Inflammatory macrophage (primary cell): ENCODE measurements at places on chromosomes 3 and 15.

- DNase-seq = no peak
These were observed 14.3 kb downstream of the CCR8 start for GRCh38 chr3:39343760-39344159.

DNA sequence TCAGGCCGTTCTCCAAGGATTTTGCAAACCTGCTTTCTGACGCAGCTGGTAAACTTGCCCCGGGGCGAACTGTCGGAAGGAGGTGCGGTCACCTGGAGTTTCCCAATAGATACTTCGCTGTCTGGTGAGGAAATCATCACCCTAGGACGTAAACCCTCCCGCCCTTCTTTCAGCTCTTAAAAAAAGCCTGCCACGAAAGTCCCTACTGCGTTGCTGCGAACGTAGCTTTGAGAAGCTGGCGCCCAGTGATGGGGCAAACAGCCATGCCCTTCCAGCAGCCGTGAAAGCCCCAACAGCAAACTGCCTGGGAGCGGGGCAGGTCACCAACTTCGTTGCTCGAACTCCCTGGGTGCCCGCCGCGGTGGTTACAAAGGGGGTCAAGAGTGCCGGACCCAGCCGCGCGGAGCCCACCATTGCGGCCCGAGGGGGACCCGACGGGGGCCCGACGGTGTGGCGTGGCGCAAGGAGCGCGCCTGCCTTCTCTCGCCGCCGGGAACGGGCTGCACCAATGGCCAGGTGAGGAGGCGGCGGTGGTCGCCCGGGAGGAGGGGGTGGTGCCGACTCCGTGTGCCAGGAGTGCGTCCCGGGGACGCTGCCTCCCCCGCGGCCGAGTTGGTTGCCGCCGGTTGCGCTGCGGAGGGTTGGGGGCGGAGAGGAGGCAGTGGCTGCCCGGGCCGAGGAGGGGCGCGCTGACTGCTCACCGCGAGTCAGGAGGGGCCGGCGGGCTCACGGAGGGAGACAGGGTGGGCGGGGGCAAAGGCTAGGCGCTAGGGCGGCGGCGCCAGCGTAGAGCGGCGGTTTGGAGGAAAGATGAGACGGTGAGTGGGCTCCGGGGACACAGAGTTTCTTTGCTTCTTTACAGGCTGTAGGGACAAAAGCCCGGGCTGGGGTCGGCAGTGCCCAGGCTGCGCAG lies at the start of gene PHLDB2:
Gene PHLDB2, plus strand, starts transcription at position 205 of the 913 bp plus-strand sequence. CDS start 24,813 bp downstream, outside the sequence.
- DNase-seq = no peak

- DNase-seq = no peak
These were observed 238.8 kb upstream of the GPR149 start for GRCh38 chr3:154668835-154669234.

GRCh38 chr15:78621810-78622402 lies 1.1 kb upstream of the CHRNA3 start:
- no peak for DNase-seq

DNA sequence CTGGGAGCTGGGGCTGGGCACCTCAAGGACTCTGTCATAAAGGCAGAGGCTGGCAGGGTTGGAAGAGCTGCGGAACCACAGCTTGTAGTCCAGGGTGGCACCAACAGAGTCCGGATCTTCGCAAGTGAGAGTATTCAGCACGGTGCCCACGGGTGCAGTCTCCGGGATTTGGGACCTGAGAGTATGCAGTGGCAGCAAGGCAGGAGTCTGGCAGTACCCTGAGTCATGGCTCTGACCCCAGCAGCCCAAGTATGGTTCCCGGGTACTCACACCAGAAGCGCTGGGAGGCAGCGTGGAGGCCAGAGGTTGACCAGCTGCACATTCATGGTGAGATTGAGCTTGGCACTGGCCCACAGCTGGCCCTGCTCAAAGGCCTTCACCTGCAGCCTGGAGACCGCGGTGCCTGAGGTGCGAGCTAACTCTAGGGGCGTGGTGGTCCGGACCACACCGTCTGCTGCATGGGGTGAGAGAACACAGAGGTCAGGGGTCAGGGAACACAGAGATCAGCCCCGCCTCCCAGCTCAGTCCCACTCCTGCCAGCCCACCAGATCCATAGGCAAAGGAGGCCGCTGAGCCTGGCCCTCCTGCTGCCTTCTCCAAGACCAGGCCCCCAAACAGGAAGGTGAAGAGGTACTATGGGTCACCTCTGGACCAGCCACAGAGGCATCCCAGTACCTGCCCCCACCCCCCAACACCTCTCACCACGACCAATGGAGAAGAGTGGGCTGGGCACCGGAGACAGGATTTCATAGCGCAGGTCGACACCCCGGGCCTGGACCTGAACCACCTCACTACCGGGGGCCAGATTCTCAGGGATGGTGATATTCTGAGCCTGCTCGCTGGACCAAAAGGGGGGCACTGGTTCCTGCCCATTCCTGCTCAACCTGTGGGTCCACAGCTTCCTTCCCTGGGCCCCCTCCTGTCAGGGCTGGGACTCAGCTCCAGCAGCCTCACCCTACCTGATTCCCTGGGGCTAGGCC lies 4.5 kb downstream of the CDHR4 start:
- no peak for DNase-seq

GRCh38 chr3:140290105-140290504 lies 355.1 kb downstream of the CLSTN2 start:
- no peak for DNase-seq

DNA sequence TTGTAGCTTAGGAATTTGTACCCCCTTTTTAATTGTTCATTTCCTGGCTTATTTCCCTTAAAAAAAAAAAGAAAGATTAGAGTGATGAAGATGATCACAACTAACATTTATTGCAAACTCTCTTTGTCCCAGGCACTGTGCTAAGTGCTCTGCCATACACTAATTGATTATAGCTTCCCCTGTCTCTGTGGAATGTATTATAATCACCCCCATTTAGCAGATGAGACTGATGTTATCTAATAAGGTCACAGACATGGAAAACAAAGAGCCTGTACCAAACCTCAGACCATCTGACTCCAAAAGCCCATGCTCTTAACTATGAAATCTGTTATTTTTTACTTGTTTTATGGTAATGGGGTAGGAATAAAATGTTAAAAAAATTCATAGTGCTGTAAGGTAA lies 53.1 kb downstream of the TRAK1 start:
- no peak for DNase-seq

DNA sequence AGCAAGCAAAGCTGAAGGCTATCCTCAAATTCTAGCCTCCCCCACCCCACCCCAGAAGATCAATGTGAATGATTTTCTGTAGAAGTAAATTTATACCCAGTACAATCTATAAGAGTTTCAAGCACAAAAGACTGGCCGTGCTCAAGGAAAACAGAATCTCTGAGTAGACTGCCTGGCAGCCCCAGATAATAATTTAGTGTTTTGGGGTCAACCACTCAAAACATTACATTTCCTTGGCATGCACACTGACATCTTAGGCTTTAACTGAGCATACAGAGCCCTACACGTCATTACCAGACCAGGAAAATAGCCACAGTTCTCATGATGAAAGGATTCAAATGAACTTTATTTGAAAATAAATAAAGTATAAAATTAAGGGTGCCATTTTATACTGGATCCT lies 376.5 kb downstream of the TBL1XR1 start:
- no peak for DNase-seq

GRCh38 chr15:72237029-72237852 lies 6.3 kb upstream of the PKM start:
- DNase-seq = peak; percentile 94

- no peak for DNase-seq
These were observed 38.1 kb downstream of the UBE2E2 start for GRCh38 chr3:23241256-23241655.
